ENCODE measurements at places on chromosomes 2 and 18. TPM values are rescaled to one million over a fixed set of nuclear protein-coding genes. Genes with fewer than 3 reads are reported as not detected.

- peaks cover 14% of the 10 kb centered on the region for H3K4me1 ChIP-seq
- no peak overlapping the region for H3K27ac ChIP-seq
- no peaks in the 10 kb centered on the region for H3K27me3 ChIP-seq
- H3K36me3 ChIP-seq = peaks cover 14% of the 10 kb centered on the region
- no peak overlapping the region for H3K4me3 ChIP-seq
- DNase-seq = no peak
Measured at GRCh38 chr2:20291846-20292408, 58.7 kb downstream of the PUM2 start.

LRATD1 gene
- polyA plus RNA-seq = not detected

- no peak overlapping the region for H3K4me3 ChIP-seq
- H3K27ac ChIP-seq = no peak overlapping the region
- H3K4me1 ChIP-seq = peaks cover 2% of the 10 kb centered on the region
- H3K36me3 ChIP-seq = no peaks in the 10 kb centered on the region
- H3K27me3 ChIP-seq = no peaks in the 10 kb centered on the region
Measured at GRCh38 chr2:67790622-67791021, 272.2 kb downstream of the C1D start.

GRCh38 chr18:55354795-55355194, 233.2 kb downstream of the TCF4 start:
- no peak for DNase-seq
- peaks cover 34% of the 10 kb centered on the region for H3K4me1 ChIP-seq
- no peak overlapping the region for H3K4me3 ChIP-seq
- no peak overlapping the region for H3K27ac ChIP-seq
- H3K27me3 ChIP-seq = no peaks in the 10 kb centered on the region

DNA sequence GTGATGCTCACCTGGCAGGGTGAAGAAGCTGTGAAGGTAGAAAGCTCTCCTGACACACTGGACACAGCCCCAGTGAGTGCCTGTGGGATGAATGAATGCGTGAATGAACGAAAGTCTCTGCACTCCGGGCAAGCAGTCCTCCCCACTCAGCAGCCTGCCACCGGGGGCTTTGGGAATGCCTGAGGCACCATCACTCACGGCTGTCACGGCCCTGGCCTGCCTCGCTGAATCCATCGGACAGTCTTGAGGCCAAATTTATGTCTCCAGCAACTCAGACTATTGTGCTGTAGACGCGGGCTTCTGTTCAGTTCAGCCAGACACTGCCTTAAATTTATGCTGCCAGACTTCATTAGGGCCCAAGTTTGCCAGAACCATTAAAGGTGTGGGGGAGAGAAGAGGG, 62.9 kb upstream of the TEX51 start:
- no peaks in the 10 kb centered on the region for H3K4me1 ChIP-seq
- H3K4me3 ChIP-seq = no peak overlapping the region
- no peak overlapping the region for H3K27ac ChIP-seq
- no peaks in the 10 kb centered on the region for H3K36me3 ChIP-seq

DNA sequence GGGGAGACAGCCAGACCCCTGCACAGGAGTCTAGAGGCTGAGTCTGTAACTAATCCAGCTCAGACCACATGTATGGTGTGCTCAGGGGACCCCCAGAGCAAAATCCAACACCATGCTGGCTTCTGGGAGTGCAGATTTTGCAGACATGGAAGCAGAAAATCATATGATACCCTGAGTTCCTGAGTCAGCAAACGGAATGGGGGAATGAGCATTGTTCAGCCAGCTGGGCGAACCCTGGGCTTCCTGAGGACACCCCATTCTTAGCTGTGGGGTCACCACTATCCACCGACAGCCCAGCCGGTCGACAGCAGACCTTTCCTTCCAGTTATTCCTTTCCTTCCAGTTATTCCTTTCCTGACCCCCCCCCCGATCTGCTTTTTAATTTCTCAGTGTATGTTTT, 322.9 kb downstream of the GBX2 start:
- no peaks in the 10 kb centered on the region for H3K27me3 ChIP-seq
- H3K36me3 ChIP-seq = no peaks in the 10 kb centered on the region
- no peak for DNase-seq
- no peak overlapping the region for H3K4me3 ChIP-seq
- H3K4me1 ChIP-seq = no peaks in the 10 kb centered on the region

DNA sequence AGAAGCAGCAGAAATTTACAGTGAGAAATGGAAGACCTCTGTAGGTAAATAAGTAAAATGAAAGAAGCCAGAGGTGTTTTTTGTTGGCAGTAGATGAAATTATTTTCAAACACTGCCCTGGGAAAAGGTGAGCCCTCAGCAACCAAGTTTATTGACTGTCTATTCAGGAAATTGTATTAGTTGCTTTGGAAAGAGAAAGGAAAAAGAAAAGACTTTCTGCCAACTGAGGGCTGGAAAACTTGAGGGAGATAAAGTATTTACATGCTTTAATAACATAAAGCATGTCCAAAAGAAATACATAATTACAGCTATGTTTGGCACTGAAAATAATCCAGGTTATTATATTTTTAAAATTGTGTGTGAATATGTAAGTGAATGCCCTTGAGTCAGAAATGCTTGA, 14.7 kb downstream of the CRIM1 start:
- peaks cover 3% of the 10 kb centered on the region for H3K36me3 ChIP-seq
- peaks cover 99% of the 10 kb centered on the region for H3K4me1 ChIP-seq
- H3K27ac ChIP-seq = peak overlapping the region; percentile 81
- no peaks in the 10 kb centered on the region for H3K27me3 ChIP-seq
- peak; percentile 55 for DNase-seq

EVX2 gene
- not detected for polyA plus RNA-seq

DNA sequence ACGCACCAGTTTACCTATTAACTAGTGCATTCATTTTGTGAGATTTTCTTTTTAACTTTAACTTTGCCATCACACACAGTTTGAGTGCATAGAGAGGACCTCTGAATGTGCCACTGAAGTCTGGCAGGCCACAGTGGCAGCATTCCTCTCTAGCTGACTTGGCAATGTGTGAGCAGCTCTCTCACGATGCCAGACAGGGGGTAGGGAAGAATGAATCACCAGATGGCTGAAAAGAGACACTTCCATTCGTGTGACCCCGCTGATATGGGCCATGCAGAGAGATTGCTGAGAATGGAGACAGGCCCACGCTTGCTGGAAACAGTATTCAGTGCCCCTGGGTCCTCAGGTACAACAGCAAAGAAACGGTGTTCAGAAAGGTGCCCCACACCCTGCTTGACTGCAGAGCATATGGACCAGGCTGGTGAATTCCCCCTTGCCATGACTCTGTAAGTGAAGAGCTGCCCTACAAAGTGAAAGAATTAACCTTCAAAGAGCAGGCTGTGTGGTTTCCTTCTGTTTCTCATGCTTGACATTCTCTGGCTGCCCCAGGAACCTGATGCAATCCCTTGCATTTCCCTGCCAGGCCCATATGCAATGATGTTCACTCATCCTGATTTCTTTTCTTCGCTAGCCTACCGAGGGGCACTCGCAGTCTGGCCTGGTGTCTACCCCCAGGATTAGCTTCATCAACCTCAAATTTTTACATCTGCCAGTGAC, 236.1 kb downstream of the CDH20 start:
- peaks cover 10% of the 10 kb centered on the region for H3K4me1 ChIP-seq
- no peak overlapping the region for H3K27ac ChIP-seq
- DNase-seq = peak; percentile 59
- H3K27me3 ChIP-seq = no peaks in the 10 kb centered on the region

DNA sequence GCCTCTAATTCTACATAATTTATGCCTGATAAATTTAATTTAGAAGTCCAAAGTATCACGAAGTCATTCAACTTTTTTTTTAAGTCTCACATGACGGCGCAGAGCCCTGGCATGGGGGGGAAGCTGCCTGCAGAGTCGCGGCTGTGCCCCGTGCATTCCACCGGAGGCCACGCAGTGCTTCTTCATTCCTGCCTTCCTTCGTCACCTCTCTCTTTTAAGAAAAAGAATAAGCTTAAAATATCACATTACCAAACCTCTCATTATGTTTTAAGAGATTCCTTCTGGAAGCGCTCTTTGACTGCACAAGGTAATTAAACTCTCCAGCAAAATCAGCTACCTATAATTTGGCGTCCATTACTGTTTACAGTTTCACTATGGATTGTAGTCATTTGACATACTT, 20.3 kb upstream of the KIDINS220 start:
- no peaks in the 10 kb centered on the region for H3K36me3 ChIP-seq
- no peak for DNase-seq
- no peaks in the 10 kb centered on the region for H3K27me3 ChIP-seq
- no peak overlapping the region for H3K4me3 ChIP-seq
- no peaks in the 10 kb centered on the region for H3K4me1 ChIP-seq
- no peak overlapping the region for H3K27ac ChIP-seq

RNU2-63P gene
- 60.5 TPM for polyA plus RNA-seq

- H3K4me3 ChIP-seq = no peak overlapping the region
- no peak for DNase-seq
- H3K36me3 ChIP-seq = no peaks in the 10 kb centered on the region
- no peaks in the 10 kb centered on the region for H3K4me1 ChIP-seq
Measured at GRCh38 chr2:148237911-148238310, 217.0 kb downstream of the MBD5 start.

GRCh38 chr18:47748847-47749599, 181.4 kb downstream of the SMAD2 start:
- H3K27ac ChIP-seq = no peak overlapping the region
- no peaks in the 10 kb centered on the region for H3K36me3 ChIP-seq
- H3K27me3 ChIP-seq = no peaks in the 10 kb centered on the region
- H3K4me3 ChIP-seq = no peak overlapping the region

DNA sequence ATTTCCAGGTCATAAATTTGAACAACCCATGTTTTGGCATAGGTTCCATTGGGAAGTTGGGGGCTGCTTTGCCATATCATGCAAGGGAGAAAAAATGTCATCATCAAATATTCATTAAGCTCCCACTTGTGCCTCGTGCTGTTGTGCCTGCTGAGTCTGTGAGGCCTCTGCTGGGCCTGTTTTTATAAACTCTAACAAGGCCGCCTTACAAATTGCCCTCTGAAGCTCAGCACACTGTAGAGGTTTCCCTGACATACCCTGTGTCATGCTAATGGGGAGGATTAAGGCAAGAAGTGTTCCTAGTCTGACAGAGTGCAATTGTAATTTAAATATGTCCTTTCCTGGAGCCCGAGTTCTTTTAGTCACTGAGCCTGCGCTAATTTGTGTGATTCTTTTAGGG, 17.6 kb downstream of the OSBPL6 start:
- H3K36me3 ChIP-seq = no peaks in the 10 kb centered on the region
- DNase-seq = no peak
- H3K27ac ChIP-seq = no peak overlapping the region
- H3K27me3 ChIP-seq = no peaks in the 10 kb centered on the region

C2orf81 gene
- polyA plus RNA-seq = 0.16 TPM

DNA sequence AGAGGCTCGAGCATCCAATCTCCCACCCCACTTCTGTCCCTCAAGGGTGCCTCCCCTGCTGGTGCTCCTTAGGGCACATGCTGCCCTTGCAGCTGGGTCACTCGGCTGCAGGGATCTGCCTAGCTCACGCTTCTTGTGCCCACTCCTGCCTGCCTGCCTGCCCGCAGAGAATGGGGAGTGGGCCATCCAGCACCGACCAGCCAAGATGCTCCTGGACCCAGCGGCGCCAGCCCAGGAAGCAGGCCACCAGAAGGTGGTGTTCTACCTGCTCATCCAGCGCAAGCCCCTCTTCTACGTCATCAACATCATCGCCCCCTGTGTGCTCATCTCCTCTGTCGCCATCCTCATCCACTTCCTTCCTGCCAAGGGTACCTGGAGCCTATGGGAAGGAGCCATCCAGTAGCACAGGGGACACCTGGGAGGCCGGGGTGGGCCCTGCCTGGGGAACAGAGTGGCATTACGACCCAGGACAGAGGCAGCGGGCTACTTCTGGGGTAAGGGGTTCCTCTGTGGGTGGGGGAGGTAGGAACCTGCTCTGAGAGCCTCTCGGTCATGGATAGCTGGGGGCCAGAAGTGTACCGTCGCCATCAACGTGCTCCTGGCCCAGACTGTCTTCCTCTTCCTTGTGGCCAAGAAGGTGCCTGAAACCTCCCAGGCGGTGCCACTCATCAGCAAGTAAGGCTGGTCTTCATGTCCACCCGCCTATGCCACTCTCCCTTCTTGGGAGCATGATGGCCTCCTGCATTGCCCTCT, 3.4 kb downstream of the CHRNG start:
- H3K27ac ChIP-seq = no peak overlapping the region
- no peak overlapping the region for H3K4me3 ChIP-seq
- no peak for DNase-seq
- H3K4me1 ChIP-seq = no peaks in the 10 kb centered on the region

MERTK gene
- polyA plus RNA-seq = 38.6 TPM

GRCh38 chr18:10128921-10129501, 215.2 kb downstream of the VAPA start:
- H3K4me3 ChIP-seq = no peak overlapping the region
- no peaks in the 10 kb centered on the region for H3K4me1 ChIP-seq
- H3K27ac ChIP-seq = no peak overlapping the region
- DNase-seq = no peak

DNA sequence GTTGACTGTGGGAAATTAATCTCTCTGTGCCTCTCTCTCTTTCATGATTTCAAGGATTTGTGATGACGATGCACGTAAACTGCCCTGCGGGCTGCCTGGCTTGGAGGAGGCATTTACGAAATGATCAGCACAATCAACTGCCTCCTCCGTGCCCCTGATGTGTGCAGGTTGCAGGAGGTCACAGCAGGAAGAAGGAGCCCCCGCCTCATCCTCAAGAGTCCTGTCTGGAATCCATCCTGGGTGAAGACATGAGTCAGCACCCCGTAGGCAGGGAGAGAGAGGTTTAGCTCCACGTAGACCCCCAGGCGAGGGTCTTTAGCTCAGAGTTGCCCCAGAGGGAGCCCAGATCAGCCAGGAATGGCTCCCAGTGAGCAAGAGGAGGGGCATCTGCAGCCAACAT, 17.1 kb upstream of the TEX51 start:
- DNase-seq = no peak
- no peak overlapping the region for H3K27ac ChIP-seq
- no peak overlapping the region for H3K4me3 ChIP-seq
- H3K4me1 ChIP-seq = no peaks in the 10 kb centered on the region
- no peaks in the 10 kb centered on the region for H3K36me3 ChIP-seq
- H3K27me3 ChIP-seq = no peaks in the 10 kb centered on the region

DCC gene
- not detected for polyA plus RNA-seq

- no peaks in the 10 kb centered on the region for H3K36me3 ChIP-seq
- DNase-seq = peak; percentile 48
- H3K27me3 ChIP-seq = no peaks in the 10 kb centered on the region
- peaks cover 18% of the 10 kb centered on the region for H3K4me1 ChIP-seq
- peak within 1 kb of the TSS; percentile 65 for H3K4me3 ChIP-seq
Measured at GRCh38 chr2:1744446-1745170, at the start of gene PXDN. Gene PXDN (minus strand): TSS chr2:1744515. CDS start chr2:1744455, 60 bp downstream.

CDH19 gene
- polyA plus RNA-seq = not detected
